ENCODE measurements at places on chromosomes 6 and 20. TPM values are rescaled to one million over a fixed set of nuclear protein-coding genes. Genes with fewer than 3 reads are reported as not detected.

GRCh38 chr6:43604174-43604573 is 24.9 kb downstream of the GTPBP2 start:
- no peak for DNase-seq

DNA sequence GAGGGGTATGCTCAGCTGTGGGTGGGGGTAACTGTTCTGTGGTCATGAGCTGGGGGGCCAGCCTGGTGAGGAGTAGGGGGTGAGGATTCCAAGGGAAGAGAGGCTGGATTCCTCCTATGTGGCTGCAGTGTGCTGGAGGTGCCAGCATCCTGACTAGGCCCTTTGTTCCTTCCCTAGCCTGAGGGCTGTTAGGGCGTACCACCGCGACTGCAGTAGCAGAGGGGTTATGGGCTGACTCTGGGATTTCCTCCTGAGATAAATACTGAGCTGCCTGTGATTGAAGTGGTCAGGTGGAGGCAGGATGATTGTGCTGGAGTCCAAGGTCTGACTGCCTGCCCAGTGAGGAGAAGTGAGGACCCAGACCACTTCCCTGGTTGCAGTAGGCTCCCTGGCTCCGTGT is 205.3 kb downstream of the ADGRG6 start:
- DNase-seq = no peak

DNA sequence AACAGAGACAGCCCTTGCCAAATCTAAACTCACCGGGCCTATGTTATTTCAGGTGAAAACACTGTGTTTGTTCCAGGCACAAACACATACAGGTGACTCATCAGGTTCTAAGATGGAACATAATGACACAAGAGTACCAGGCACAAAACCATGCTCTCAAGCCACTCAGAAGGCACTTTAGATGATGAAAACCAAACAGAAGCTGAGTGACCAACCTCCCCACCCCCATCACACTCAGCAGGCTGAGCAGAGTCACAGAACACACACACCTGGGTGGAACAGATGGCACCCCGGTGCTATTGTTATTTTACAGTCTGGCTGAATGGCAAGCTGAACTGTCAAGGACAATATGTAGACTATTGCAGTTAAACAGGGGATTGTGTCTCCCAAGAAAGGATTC is 20.6 kb upstream of the NKX2-2 start:
- DNase-seq = no peak

ADGRB3 gene
- total RNA-seq = 0.75 TPM

XKR7 gene
- total RNA-seq = under 0.01 TPM

MYBL2 gene
- not detected for total RNA-seq

NKX2-2 gene
- total RNA-seq = not detected

GRM1 gene
- total RNA-seq = under 0.01 TPM

PXMP4 gene
- total RNA-seq = 11.1 TPM

GTSF1L gene
- not detected for total RNA-seq

Measured in liver (tissue), 10 donors.